ENCODE measurements at places on chromosomes 5 and 9.

- no peak for DNase-seq
Measured at GRCh38 chr9:32255026-32255425, 129.4 kb upstream of the ACO1 start.

DNA sequence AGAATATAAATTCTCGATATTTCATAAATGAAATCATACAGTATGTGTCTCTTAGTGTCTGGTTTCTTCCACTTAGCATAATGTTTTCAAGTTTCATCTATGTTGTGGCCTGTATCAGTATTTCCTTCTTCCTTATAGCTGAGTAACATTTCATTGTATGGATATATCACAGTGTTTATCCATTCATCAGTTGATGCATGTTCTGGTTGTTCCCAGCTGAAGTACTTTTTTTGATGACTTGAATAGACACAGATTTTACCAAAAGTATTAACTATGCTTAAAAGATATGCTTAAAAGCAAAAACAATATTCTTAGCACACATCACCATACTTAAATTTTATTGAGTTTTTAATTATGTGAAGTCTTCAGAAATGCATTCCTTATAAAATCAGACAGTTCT, 12.7 kb downstream of the RAB14 start:
- no peak for DNase-seq

DNA sequence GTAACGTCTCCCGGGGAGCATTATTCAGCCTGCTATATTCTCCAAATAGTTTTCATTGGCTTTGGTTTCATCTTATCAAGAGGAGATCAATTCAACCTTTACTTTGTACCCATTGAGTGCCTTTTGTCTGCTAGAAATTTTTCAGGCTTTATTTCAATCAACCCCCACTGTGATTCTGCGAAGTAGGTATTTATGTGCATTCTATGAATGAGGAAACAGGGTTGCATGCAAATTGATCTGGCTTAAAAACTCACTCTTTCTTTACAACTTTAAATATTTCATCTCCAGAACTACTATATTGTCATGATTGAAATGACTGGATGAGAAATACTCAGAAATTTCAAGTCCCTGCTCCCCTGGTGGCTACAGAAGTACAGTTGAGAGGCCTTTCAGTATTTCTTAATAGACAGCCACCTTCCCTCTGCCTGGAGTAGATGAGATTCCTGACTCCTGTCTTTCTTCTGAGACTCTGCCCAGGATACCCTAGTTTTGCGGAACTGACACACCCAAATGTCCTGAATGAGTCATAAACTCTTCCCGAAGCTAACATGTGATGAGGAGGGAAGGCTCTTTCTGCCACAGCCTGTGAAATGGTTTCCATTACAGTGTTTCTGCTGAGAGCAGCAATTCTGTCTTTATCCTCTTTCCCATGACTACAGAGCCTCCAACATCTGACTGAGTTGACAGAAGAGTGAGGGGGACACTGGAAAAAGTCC, 52.6 kb upstream of the TNC start:
- no peak for DNase-seq

DNA sequence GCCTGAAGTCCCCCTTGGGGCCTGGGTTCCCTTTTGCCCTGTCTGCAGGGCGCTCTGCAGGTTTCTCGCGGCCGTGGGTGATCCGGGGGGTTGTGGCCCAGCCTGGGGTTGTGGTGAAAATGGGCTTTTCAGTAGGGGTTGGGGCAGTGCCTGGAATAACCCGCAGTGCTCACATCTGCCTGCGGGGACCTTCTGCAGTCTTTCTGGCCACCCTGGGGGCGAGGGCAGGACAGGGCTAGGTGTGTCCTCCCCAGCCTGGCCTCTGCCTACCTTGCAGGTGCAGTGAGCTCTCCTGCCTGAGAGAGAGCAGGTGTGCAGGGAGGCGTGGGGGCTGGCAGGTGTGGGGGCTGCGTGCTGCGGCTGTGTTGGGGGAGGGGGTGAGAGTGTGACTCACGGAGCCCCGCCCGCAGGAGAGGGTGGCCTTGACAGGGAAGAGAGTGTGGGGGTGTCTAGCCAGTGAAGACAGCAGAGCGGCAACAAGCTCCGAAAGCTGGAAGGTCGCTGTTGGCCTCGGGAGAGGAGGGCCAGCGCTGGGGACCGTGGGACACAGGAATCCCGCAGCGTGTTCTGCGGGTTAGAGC, 131.4 kb downstream of the MRPL36 start:
- no peak for DNase-seq

DNA sequence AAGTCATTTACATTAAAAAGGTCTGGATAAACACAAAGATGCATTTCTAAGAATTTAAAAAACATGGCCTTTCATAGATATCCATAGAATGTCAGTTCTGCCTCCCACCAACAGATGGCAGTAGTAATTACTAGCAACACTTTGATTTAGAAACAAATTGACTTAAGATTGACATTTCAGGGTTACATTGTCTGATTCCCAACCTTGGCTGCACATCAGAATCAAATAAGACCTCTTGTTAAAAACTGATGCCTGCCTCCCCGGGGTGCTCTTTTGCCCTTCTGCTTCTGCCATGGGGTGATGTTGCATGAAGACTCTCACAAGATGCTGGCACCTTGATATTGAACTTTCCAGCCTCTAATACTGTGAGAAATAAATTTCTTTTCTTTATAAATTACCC, 146.2 kb upstream of the GPR151 start:
- DNase-seq, result peak; percentile 11

- peak; percentile 95 for DNase-seq
Measured at GRCh38 chr5:149320791-149321330, 24.4 kb upstream of the GRPEL2 start.

DNA sequence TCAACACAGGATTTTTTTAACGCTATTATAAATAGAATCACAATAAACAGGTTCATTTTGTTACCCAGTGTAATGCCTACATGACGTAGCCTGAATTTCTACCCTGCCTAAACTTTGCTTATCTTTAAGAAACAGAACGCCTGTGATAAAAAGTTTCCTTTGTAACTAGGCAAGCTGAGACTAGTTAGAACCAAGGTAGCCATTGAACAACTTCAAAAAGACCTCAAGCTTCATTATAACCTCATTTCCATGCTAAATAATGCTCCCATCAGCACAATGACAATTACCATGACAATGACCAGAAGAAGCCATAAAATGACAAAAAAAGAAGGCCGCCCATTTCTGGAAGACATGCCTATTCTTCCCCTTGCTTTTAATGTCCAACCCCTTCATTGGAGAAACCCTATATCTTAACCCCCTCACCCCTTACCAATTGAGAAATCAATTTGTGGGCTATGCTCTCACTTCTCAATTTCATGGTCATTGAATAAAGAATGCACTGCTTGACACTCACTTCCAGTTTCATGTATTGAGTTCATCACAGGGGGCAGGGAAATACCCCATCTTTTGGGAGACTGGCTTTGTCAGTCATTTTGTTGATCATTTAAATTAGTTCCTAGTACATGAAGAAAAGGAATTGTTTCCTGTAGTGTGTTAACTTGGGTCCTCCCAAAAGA, 276.8 kb downstream of the MCTP1 start:
- no peak for DNase-seq

GRCh38 chr9:13816837-13817236, 497.1 kb downstream of the NFIB start:
- no peak for DNase-seq

DNA sequence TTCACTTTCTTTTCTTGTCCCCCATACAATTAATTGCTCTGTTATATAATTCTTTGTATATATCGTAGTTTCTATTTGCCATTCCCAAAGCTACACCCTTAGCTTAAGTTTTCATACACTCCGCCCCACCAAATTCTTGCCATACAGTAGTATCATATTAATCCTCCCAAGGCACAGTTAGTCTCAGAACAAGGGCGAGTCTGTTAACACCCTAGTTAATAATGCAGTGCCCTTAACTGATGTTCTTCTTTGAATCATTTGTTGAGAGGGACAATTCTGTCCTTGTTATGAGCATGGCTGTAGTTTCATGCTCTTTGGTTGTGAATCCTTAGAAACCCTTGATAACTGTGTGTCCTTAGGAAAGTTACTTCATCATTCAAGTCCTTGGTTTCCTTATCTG, 206.2 kb downstream of the CFAP90 start:
- no peak for DNase-seq

GRCh38 chr9:35407846-35408245, 82.1 kb upstream of the RUSC2 start:
- DNase-seq, result no peak

GRCh38 chr9:129232839-129233591, 55.0 kb upstream of the IER5L start:
- DNase-seq, result no peak

- DNase-seq, result no peak
Measured at GRCh38 chr5:142495531-142495930, 170.7 kb upstream of the SPRY4 start.

DNA sequence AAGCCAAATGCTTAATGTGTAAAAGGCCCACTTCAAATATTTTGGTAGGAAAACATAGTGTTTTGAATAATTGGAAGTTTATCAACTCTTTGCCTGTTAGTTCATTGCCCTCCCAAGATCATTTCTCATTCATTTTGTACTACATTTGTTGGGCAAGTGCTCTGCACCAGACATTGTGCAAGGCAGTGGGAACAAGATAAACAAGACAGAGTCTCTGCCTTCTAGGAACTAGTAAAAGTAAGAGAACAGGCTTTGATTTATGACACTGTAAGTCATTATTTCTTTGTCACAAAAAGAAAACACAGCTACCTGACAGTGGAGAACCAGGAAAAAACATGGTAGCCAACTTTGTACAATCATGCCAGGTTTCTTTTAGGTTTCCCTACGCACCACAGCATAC, 63.7 kb upstream of the PAM start:
- no peak for DNase-seq

- DNase-seq, result no peak
Measured at GRCh38 chr9:96721303-96721702, 56.6 kb downstream of the ZNF510 start.

- no peak for DNase-seq
Measured at GRCh38 chr5:173851595-173852243, 36.4 kb upstream of the CPEB4 start.

DNA sequence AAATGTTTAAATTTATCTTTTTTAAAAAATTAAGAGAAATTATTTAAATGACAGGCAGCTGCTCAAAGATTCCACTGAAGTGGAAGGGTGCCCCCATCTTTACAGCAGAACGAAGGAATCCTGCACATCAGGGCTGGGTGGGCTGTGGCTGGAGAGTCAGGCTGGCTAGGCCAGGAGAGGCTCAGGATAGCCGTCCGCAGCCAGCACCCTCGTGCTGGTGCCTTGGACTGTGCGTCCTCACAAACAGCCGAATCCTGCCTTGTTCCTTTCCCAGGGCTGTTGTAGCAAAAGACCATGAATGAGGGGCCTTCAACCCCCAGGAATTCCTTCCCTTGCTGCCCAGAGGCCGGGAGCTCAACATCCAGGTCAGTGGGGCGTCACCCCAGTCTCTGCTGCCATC, 64.6 kb upstream of the FCN1 start:
- no peak for DNase-seq

DNA sequence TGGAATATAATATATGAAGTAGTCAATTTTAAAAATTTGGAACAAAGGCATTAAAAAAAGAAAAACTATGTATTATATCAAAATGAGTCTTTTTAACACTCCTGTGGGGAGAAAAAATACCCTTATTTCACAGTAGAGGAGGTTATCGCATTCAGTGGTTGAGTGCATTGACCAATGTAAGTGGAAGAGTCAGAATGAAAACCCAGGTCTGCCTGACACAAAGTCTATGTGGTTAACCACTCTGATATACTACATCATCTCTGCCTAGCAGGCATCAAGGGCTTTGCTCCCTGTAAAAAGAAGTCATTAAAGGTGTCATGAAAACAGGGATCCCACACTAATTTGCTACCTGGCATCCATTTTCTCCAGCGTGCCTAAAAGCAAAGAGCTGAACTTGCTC, 417.2 kb upstream of the C9orf72 start:
- DNase-seq, result no peak

DNA sequence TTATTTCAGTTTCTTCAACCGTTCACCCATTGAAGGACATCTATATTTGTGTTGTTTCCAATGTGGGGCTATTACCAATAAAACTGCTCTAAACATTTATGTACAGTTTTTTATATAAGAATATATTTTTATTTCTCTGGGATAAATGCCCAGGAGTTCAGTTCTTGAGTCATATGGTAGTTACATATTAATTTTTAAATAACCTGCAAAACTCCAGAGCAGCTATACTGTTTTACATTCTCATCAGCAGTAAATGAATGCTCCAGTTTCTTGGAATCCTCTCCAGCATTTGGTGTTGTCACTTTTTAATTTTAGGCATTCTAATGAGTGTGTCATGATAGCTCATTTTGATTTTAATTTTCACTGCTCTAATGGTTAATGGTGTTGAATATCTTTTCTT, 36.2 kb downstream of the CDK7 start:
- no peak for DNase-seq

DNA sequence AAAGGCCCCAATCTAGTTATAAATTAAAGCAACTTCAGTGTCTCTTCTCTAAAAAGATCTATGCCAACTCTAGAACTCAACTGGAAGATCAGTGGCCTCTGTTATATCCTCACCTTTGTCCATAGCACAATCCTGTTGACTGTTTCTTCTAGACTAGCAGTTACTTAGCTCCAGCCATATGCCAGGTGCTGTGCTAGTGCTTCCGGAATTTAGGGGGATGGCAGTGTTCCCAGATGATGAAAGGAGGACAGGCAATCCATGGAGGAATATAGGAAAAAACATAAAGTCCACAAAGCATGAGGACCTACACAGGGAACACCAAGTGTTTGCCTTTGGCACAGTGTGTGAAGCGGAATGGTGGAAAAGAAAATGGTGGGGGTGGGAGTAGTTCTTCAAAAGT, 214.3 kb downstream of the MAPKAP1 start:
- no peak for DNase-seq

DNA sequence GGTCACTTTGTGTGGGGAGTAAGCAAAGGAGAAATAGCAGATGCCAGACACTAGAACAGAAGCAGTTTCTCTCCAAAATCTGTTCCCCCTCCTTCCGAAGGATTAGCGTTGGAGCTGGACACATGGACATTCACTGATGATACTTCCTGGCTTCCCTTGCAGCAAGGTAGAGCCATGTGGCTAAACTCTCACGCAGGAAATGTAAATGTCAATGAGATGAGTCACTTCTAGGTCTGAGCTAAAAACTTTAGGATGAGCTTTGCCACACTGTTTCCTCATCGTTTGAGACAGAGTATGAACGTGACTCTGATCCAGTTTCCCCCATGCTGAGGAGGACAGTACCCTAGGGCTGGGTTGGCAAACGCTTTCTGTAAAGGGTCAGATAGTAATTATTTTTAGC, 5.1 kb downstream of the BHMT2 start:
- no peak for DNase-seq

DNA sequence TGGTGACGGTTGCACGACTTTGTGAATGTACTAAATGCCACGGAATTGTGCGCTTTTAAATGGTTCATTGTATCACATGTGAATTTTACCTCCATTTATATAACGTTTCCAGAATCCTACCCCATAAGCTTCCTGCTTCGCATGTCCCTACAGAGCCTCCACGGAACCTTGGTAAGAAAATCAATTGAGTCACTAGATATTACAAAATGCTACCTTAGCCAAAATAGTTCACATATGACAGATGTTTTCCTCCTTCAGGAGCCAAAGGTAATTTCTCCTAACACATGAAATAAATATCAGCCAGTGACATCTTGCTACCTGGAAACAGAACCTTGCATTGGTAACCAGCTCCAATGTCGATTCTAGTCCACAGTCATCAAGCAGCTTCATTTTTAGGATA, 125.1 kb downstream of the TTLL11 start:
- DNase-seq, result no peak
